ENCODE measurements at places on chromosomes 1 and 21.

GRCh38 chr1:245604979-245605378, 450.2 kb downstream of the KIF26B start:
- DNase-seq: no peak

- no peak for DNase-seq
These were observed 5.4 kb downstream of the JUN start for GRCh38 chr1:58778385-58779000.

DNA sequence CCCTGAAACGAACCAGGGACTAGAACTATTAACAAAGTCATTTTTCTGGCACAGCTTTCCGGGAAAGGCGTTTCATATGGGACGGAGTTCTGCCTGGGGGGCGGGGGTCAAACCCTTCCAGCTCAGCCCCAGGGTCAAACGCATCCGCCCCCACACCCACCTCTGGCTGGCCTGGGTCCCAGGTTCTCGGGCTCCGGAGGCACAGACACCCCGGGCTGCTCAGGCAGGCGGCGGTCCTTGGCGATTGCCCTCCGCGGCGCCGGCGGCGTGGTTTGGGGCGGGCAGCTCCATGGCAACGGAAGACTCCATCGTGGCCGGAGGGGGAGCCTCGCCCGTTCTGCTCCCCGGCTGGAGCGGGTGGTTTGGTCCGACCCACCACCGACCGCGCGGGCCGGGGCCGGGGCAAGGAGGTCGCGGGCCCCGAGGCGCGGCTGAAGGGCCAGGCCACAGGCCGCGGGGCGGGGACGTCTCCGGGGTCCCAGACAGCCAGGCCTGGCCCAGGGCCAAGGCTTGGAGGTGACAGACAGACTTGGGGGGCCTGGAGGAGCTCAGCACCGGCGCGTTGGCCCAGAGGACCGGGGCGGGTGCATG, at the start of gene CFAP74:
Gene CFAP74 (minus strand): TSS at position 246 of the 591 bp plus-strand sequence. CDS start 12,830 bp downstream, outside the sequence.
- DNase-seq: no peak

DNA sequence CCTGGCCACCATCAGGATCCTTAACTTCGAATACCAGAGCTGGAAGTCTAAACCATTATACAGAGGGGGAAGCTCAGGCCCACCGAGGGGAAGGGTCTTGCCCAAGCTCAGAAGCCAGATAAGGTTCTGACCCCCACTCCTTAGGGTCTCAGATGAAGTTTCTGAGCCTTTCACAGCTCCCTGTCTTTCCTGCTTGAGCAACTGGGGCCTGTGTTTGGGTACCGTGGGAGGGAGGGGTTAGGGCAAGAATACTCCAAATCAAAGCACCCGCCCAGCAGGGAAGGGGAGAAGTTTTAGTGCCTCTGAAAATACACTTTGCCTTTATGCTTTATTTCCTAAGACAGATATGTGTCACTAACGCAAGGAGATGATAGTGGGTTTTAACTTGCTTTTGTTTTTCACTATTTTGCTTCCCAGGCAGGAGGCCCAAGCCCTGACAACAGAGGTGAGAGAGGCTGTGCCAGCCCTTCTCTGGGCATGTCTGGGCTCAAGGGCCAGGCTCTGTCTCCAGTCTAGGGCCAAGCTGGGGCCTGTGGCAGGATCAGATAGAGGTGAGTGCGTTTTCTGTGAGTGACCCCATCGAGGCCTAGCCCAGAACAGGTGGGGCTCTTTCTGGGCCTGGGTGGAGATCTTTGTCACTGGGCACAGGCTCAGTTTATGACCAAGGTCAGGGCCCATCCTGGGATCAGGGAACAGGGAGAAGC, 20.5 kb upstream of the TENT5B start:
- DNase-seq: no peak

DNA sequence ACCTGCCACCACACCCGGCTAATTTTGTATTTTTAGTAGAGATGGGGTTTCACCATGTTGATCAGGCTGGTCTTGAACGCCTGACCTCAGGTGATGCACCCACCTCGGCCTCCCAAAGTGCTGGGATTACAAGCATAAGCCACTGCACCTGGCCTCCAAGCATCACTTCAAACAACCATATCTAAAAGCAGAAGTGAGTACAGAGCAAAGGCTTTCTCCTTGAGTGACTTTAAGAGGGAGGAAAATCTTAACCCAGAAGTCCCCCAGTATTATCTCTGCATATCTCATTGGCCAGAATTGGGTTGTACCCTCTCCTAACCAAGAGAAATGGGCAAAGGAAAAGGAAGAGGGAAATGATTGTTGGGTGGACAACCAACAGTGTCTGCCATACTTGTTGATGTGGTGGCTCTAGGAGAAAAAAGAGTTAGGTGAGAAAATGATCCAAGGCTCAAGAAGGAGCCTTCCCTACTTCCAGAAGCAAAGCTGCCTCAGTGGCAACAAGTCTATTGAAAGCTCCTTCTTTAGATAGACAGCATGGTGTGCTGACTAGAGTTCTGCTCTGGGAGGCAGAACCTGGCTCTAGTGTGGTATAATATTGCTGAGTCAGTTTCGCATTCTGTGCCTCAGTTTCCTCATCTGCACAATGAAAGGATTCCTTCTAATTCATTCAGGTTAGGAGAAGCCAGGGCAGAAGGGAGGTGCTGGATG, 16.8 kb upstream of the FOXE3 start:
- no peak for DNase-seq

- DNase-seq: no peak
These were observed 5.9 kb upstream of the TNFSF4 start for GRCh38 chr1:173212952-173213491.

GRCh38 chr1:228343191-228343661, 63.4 kb downstream of the TRIM11 start:
- no peak for DNase-seq

GRCh38 chr1:3383679-3384078, 70.8 kb upstream of the ARHGEF16 start:
- no peak for DNase-seq

DNA sequence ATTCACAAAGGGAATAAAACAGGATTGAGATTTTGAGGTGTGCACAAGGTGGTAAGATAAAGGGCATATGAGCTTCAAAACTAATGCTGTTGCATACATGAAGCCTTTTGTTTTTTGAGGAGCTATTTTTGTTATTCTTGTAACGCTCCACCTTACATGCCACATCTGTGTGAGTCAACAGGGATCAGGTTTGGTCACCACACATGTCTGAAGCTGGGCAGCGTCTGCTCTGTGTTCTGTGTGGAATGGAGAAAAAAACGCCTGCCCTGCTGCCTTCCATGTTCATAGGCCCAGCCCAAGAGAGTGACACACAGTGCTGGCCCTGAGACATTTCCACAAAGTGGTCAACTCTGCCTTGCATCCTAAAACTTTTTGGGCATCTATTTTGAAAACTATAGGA, 67.7 kb downstream of the MPZL1 start:
- DNase-seq: no peak

GRCh38 chr21:15953551-15954116, 223.9 kb downstream of the USP25 start:
- no peak for DNase-seq

- no peak for DNase-seq
These were observed 183.6 kb downstream of the HFM1 start for GRCh38 chr1:91221017-91221416.

- DNase-seq: no peak
These were observed 99.4 kb upstream of the S1PR1 start for GRCh38 chr1:101137144-101138126.

DNA sequence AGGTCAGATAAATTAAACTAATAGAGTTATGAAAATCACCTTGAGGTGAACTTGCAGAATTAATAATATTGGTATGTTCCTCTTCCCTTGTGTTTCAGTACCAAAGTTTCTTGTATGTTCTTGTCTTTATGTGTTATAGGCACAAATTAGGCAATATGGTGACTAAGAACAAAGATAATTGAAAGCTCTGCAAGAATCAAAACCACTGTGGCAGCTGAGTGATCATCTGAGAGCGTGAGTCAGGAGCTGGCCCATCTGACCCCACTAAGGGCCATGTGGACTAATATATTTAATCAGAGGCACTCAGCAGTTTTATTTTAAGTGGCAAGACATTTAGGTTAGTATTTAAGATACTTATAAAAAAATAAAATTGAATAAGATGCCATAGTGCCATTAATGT, 12.8 kb upstream of the CASQ2 start:
- no peak for DNase-seq

GRCh38 chr1:236163463-236164153, 21.3 kb downstream of the GPR137B start:
- DNase-seq: no peak

DNA sequence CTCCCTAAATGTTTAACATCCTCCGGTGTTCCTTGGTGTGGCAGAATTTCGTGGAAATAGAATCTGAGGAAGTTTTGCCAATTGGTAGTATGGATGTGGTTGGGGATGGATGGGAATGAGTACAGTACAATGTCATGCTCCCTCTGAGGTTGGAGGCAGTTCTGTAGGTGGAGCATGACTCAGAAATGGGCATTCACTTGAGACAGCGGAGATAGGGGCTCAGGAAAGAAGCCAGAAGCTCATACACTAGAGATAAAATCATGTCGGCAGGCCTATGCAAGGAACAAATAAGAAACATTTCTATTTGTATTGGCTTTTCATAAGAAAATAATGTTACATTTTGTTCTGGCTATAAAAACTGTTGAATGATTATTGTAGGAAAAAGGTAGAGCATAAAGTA, 196.0 kb downstream of the URB2 start:
- DNase-seq: no peak

DNA sequence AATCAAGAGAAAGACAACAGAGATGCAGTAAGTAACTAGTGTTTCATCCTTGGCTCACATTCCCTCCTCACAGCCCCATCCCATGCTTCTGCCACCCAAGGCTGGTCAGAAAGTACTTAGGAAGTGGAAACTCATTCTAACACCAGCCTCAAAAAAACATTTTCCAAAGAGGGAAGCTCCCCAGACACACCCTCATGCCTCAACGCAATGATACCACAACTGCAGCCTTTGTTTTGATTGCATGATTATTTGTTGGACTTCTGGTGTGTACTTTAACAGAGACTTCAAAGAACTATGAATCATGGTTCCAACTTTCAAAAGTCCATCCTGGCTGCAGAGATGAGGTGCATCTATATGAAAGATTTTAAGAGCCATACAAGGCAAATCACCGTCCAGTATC, 45.2 kb upstream of the KCNA3 start:
- no peak for DNase-seq
